HCT116 (cell line): ENCODE measurements at places on chromosomes 6 and 20. TPM values are rescaled to one million over a fixed set of nuclear protein-coding genes. Genes with fewer than 3 reads are reported as not detected.

The FOXA2 gene
- total RNA-seq = 0.10 TPM

The GPLD1 gene
- 2.1 TPM for total RNA-seq

The GPR63 gene
- 3.5 TPM for total RNA-seq

The CCM2L gene
- total RNA-seq = 1.4 TPM

The PAK5 gene
- total RNA-seq = not detected

The OOEP gene
- total RNA-seq = not detected

The EBF4 gene
- 11.4 TPM for total RNA-seq

The REPS1 gene
- 52.7 TPM for total RNA-seq

- H3K27ac ChIP-seq = no peak overlapping the region
- DNase-seq = no peak
- no peaks in the 10 kb centered on the region for H3K27me3 ChIP-seq
Measured at GRCh38 chr6:143117108-143117507, 56.4 kb downstream of the AIG1 start.

DNA sequence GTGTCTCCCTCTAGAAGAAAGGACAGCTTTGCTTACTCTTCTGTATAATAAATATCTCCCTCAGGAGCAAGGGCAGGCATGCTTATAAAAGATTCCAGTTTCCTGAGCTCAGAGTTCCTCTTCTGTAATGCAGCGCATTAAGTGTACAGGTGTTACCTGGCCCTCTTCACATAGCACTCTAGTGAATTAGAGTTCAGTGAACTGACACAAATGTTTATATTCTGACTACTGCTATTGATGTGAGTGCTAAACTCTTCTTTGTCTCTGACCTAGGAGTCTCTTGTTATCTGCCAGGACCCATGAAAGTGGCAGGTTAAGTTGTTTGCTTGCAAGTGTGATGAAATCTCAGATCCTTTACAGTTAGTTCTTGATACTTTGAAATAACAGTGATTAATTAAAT lies 33.5 kb downstream of the CYB5R4 start:
- no peaks in the 10 kb centered on the region for H3K36me3 ChIP-seq
- DNase-seq = no peak
- H3K4me3 ChIP-seq = no peak overlapping the region
- no peak overlapping the region for H3K27ac ChIP-seq
- no peaks in the 10 kb centered on the region for H3K27me3 ChIP-seq

DNA sequence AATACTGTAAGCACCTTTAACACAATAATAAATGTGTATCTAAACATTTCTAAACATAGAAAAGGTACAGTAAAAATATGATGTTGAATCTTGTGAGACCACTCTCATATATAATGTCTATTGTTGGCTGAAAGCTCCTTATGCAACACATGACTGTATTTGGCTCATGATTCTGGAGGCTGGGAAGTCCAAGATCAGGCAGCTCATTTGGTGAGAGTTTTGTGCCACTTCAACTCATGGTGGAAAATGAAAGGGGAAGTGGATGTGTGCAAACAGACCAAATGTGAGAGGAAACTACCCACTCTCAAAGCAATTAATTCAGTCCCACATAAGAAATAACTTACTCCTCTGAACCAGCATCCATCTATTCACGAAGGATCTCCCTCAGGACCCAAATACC lies 257.7 kb upstream of the OPRM1 start:
- no peak overlapping the region for H3K27ac ChIP-seq
- no peak for DNase-seq
- H3K4me1 ChIP-seq = peaks cover 2% of the 10 kb centered on the region; the same call in 1 of the 2 replicates

DNA sequence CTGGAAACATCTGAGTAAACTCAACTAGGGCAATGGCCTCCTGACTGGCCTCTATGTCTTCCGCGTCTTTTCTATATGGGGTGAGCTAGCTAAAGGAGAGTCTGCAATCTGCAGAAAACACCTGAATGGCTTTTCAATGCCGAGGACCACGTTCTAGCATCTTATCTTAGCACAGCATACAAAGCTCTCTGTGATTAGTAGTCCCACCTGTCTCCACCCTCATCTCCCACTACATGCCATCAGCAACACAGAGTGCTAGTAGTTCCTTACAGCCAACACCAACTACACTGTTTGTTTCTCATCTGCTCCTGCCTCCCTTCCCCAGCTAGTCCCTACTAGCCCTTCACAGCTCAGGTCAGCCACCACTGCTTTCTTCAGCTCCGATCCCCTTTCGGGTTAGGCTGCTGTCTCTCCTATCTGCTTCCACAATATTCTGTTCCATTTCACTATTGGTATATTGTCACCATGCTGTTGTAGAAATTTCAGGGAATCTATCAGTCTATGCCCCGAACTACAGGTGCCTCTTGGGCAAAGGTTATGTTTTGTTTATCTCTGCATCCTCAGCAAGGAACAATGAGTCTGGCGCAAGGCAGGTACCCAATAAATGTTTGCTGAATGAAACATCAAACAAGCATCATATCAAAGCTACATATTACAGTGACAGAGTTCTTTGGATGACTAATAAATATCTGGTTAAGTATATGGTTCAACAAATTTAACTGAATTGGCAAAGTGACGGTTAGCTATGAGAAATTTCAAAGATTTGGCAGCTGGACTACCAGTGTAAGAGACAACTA lies 12.2 kb downstream of the LYRM4 start:
- no peak overlapping the region for H3K4me3 ChIP-seq
- peaks cover 5% of the 10 kb centered on the region; the same call in 1 of the 2 replicates for H3K36me3 ChIP-seq
- H3K27ac ChIP-seq = no peak overlapping the region
- no peaks in the 10 kb centered on the region for H3K4me1 ChIP-seq

- no peaks in the 10 kb centered on the region for H3K36me3 ChIP-seq
- H3K4me3 ChIP-seq = no peak overlapping the region
- no peak overlapping the region for H3K27ac ChIP-seq
- no peak for DNase-seq
- H3K4me1 ChIP-seq = no peaks in the 10 kb centered on the region
Measured at GRCh38 chr20:56796345-56796744, 167.2 kb downstream of the TFAP2C start.

GRCh38 chr6:140567466-140567865 lies 1193.0 kb upstream of the CITED2 start:
- H3K4me1 ChIP-seq = peaks cover 5% of the 10 kb centered on the region; the same call in 1 of the 2 replicates
- no peak overlapping the region for H3K4me3 ChIP-seq
- H3K27ac ChIP-seq = no peak overlapping the region
- DNase-seq = no peak

- peak overlapping the region; percentile 35 for H3K4me3 ChIP-seq
- no peak for DNase-seq
- H3K36me3 ChIP-seq = no peaks in the 10 kb centered on the region
- H3K27ac ChIP-seq = peak overlapping the region; percentile 57
- peaks cover 17% of the 10 kb centered on the region for H3K4me1 ChIP-seq
- no peaks in the 10 kb centered on the region for H3K27me3 ChIP-seq
Measured at GRCh38 chr6:20652299-20653084, 118.2 kb downstream of the CDKAL1 start.

- H3K4me3 ChIP-seq = no peak overlapping the region
- no peaks in the 10 kb centered on the region for H3K27me3 ChIP-seq
- peaks cover 4% of the 10 kb centered on the region; the same call in 1 of the 2 replicates for H3K4me1 ChIP-seq
- DNase-seq = peak; percentile 3
- no peak overlapping the region for H3K27ac ChIP-seq
- H3K36me3 ChIP-seq = no peaks in the 10 kb centered on the region
Measured at GRCh38 chr6:132190097-132190814, 211.0 kb downstream of the MOXD1 start.

- H3K27me3 ChIP-seq = no peaks in the 10 kb centered on the region
- H3K4me1 ChIP-seq = peaks cover 47% of the 10 kb centered on the region
- DNase-seq = no peak
- H3K4me3 ChIP-seq = no peak overlapping the region
- peaks cover 5% of the 10 kb centered on the region; the same call in 1 of the 2 replicates for H3K36me3 ChIP-seq
Measured at GRCh38 chr6:110878751-110879522, 4.4 kb downstream of the AMD1 start.

DNA sequence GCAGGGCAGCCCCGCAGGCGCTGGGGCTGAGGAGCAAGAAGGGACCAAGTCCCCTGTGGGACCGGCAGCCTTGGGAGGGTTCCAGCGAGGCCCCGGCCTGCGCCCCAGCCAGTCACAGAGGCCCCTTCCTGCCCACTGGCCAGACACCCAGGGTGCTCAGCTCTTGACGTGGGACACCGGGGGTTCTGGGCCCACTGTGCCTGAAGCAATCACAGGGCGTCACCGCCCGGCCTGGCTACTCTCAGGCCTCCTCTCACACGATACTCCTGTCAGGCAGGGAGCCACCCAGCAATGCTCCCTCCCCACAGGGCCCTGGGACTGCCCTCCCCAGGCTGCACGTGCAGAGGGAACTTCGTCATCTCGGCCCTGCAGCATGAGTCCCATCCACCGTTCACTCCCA lies 14.5 kb downstream of the TAF4 start:
- H3K27me3 ChIP-seq = no peaks in the 10 kb centered on the region
- no peaks in the 10 kb centered on the region for H3K4me1 ChIP-seq
- no peaks in the 10 kb centered on the region; the same call in 1 of the 2 replicates for H3K36me3 ChIP-seq
- DNase-seq = no peak
- H3K4me3 ChIP-seq = no peak overlapping the region

DNA sequence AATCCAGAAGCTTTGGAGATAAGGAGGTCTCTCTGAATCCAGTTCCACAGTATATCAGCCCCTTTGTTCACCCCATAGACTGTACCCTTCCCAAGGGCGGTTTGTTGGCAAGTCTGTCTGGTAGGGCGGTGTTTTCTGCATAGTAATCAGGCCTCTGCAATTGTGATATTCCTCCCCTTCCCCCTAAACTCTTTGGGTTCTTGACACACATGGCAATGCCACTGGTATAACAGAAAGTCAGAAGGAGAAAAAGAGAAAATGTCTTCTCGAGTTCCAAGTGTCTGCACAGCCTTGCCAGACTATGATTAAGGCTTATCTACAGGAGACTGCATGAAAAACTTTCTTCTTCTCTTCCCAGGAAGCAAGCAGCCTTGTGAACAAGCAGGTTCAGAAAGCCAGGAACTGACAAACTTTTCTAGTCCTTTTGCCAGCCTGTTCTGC lies 45.6 kb downstream of the FOXO3 start:
- H3K4me3 ChIP-seq = no peak overlapping the region
- DNase-seq = no peak
- no peaks in the 10 kb centered on the region for H3K36me3 ChIP-seq

DNA sequence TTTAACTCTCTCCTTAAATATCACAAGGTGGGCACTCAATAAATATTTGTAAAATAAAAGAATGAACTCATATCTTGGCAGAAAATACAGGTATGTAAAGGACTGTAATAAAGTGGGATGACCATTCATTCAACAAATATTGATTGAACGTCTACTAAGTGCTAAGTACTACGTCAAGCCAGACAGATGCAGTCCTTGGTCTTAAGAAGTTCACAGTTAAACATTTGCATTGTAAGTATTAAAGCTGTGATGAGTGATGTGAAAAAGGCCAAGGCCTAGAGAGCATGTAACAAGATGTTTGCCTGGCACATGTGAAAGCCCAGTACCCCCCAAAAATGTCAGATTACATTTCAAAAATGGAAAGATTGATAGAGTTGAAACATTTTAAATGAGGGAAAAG lies 130.1 kb upstream of the TMEM170B start:
- H3K4me3 ChIP-seq = no peak overlapping the region
- H3K27me3 ChIP-seq = no peaks in the 10 kb centered on the region
- no peak overlapping the region for H3K27ac ChIP-seq
- H3K36me3 ChIP-seq = no peaks in the 10 kb centered on the region
- no peaks in the 10 kb centered on the region for H3K4me1 ChIP-seq

DNA sequence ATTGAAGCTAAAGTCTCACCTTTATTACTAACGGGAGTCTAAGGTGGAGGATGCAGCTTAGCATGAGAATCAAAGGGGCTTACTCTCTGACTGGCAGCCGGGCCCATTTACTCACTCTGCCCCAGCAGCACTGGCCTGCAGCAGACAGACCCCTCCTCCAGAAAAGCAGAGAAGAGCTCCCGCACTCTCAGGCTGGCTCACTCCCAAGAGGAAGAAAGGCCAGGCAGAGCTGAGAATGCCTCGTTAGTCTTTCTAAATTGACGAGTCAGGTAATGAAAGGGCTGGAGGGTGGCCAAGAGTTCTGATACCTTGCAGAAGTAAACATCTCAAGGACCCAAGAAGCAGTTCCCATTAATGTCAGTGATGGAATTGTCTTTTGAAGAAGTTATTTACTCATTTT lies 44.5 kb upstream of the IL20RA start:
- no peaks in the 10 kb centered on the region for H3K27me3 ChIP-seq
- H3K36me3 ChIP-seq = no peaks in the 10 kb centered on the region
- H3K27ac ChIP-seq = no peak overlapping the region
- DNase-seq = no peak

GRCh38 chr6:137827977-137828810 lies 38.9 kb upstream of the TNFAIP3 start:
- H3K27ac ChIP-seq = no peak overlapping the region
- no peak overlapping the region for H3K4me3 ChIP-seq
- H3K4me1 ChIP-seq = peaks cover 4% of the 10 kb centered on the region; the same call in 1 of the 2 replicates
- H3K36me3 ChIP-seq = no peaks in the 10 kb centered on the region

DNA sequence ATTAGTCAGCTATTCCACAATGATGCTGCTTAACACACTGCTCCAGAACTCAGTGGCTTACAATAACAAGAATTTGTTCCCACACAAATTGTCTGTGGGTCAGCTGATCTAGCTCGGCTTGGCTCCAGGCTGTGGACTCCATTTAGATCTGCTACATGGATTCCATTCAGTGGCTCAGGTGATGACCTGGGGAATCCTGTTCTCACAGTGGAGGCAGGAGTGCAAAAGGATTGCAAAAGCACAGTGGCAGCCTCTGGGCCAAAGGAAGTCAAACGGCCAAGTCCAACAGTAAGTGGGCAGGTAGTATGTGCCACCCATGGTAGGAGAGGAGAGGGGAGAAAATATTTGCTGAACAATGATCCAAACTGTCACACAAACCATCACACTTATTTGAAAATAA lies 15.8 kb upstream of the LRRN4 start:
- H3K36me3 ChIP-seq = no peaks in the 10 kb centered on the region
- H3K27me3 ChIP-seq = no peaks in the 10 kb centered on the region
- DNase-seq = no peak
- no peaks in the 10 kb centered on the region for H3K4me1 ChIP-seq
- H3K27ac ChIP-seq = no peak overlapping the region
- no peak overlapping the region for H3K4me3 ChIP-seq

DNA sequence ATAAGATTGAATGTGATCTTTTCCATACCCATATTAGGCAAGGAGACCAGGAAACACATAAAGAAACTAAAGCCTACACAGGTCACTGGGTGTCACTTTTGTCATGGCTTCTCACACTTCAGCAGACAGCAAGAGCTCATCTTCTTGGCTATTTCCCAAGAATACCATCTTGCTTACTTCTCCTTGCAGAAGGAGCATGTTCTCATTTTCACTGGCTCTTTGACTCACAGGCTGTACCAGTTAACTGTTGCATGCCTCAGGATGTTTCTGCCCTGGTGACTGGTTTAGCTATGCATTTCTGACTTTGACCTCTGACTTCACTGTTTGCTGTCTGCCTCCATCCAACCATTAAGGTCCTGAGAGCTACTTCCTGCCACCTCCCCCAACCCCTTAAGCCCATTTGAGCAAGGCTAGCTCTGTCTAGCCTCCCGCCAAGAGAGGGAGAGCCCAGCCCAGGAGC lies 40.3 kb upstream of the OGFRL1 start:
- H3K27ac ChIP-seq = no peak overlapping the region
- no peaks in the 10 kb centered on the region for H3K4me1 ChIP-seq
- H3K4me3 ChIP-seq = no peak overlapping the region
- DNase-seq = no peak
- peaks cover 12% of the 10 kb centered on the region; the same call in 1 of the 2 replicates for H3K27me3 ChIP-seq
